ENCODE measurements at places on chromosomes 3 and 15. TPM values are rescaled to one million over a fixed set of nuclear protein-coding genes. Genes with fewer than 3 reads are reported as not detected.

C3orf20 gene
- total RNA-seq: not detected

LRRC2 gene
- total RNA-seq: 0.68 TPM

- peak; percentile 65 for DNase-seq
Measured at GRCh38 chr3:16849795-16850194, 35.0 kb upstream of the PLCL2 start.

DNA sequence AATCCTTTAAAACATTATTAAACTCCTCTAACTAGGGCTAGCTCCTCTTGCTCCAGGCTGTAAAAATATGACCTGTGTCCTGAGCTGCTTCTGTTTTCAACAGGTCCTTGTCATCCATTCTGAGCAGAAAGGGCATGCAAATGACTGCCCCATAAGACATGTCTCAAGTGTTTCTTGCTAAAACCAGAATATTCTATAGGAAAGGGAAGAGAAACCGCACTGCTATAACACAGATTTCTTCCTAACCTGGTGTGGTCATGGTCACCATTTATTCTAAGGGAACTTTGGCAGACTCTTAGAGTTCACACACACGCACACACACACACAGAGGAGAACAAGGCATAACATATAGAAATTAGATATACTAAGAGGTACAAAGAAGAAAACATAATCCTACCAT, 34.2 kb upstream of the B3GNT5 start:
- DNase-seq: no peak

GRCh38 chr15:37059086-37059485, 41.3 kb downstream of the MEIS2 start:
- DNase-seq: peak; percentile 86

Measured in foreskin keratinocyte (primary cell).